Right renal cortex interstitium (tissue), 3 donors: ENCODE measurements at places on chromosomes 7 and 10. TPM values are rescaled to one million over a fixed set of nuclear protein-coding genes. Genes with fewer than 3 reads are reported as not detected.

GBX1 gene
- not detected for polyA plus RNA-seq

DNA sequence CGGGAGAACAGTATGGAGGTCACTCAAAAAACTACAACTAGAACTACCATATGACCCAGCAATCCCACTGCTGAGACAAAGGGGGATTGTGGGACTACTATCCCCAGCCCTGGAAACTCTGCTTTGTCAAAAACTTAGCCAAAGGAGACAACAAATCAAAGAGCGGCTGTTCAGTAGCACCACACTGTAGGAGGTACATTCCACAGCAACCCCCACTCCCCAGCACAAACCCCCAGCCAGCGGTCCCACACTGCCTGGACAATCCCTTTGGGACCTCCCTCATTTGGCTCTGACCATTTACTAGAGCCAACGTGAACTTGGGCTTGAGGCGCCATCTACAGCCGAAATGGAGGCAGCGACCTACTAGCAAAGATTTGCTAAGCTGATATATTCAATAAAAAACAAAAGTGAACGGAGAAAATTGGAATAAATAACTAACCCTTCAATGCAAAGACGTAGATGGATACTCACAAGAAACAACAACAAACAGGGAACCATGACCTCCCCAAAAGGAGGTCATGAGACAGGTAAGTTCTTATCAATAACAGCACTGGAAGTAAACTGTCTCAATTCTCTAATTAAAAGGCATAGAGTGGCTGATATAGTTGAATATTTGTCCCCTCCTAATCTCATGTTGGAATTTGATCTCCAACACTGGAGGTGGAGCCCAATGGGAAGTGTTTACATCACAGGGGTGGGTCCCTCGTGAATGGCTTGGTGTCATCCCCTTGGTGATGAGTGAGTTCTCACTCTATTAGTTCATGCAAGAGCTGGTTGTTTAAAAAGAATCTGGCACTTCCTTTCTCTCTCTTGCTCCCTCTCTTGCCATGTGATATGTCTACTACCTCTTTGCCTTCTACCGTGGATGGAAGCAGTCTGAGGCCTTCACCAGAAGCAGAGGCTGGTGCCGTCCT is 119.0 kb upstream of the KCNMA1 start:
- DNase-seq, result no peak

ELFN1 gene
- 10.6 TPM for polyA plus RNA-seq

DNA sequence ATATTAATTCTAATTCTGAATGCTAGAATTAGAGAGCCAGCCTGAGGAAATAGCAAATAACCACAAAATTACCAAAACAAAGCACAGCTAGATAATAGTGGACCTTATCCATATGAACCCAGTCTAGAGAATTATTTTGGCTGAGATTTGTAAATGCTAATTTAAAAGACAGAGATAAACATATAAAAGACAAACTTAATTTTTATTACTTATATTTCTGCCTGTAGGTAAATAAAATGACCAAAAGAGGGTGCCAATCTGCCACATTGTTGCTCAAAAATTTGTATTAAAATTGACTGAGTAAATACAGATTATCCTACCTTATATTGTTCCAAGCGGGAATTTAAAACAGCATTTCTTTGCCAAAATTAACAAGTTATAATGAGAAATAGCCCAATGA is 20.2 kb downstream of the RTKN2 start:
- DNase-seq, result no peak

POLR2J2 gene
- polyA plus RNA-seq, result 1.1 TPM

SPDYE9 gene
- 0.35 TPM for polyA plus RNA-seq

GRCh38 chr7:22702516-22702915 is 24.5 kb upstream of the IL6 start:
- no peak for DNase-seq

- DNase-seq, result no peak
Observed at GRCh38 chr7:77455321-77455720, 39.2 kb upstream of the GSAP start.

TMEM273 gene
- polyA plus RNA-seq, result 2.2 TPM

SPDYE16 gene
- 1.0 TPM for polyA plus RNA-seq

SSMEM1 gene
- not detected for polyA plus RNA-seq

CLIP2 gene
- polyA plus RNA-seq, result 22.6 TPM

DNA sequence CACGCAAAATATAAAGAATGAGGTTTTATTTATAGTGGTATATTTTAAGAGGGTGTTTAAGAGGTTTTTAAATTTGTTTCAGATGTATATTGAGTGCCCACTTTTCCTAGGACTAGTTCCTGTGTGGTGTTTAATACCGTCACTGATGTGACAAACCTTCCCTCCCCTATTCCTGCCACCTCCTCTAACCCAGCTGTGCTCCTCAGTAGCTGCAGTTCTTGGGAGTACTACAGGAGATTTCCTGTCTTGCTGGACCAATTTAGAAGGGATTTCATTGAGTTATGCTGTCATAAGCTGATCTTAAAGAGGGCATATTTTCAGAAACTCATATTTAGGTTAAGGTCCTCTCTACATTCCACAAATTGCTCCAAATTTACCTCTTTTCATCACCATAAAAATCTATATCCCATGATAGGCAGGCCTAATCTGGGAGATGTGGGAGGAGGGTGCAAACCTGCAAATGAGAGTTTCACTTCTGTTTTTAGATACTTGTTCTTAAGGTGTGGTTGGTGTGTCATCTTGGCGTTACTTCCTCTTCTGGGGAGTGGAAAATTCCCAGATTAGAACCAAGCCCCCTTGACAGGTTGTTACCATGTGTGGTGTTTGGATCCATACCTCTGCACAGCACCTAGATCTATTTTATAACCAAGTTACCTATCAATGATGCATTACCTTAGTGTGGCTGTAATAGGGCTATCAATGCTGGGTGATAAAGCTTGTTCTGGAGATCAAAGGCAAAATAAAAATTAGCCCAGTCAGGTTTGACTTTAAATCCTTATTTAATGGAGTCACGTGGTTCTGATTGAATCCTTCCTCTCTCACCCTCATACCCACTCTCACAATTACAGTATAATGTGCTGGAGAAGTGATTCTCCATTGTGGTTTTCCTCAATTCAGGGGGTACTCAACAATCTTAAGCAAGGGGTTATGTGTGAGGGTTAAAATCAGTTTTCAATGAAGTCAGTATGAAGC is 141.1 kb downstream of the CDK14 start:
- no peak for DNase-seq

SHH gene
- polyA plus RNA-seq, result 3.1 TPM
